Fibroblast of pulmonary artery (primary cell): ENCODE measurements at places on chromosomes 3 and 15.

DNA sequence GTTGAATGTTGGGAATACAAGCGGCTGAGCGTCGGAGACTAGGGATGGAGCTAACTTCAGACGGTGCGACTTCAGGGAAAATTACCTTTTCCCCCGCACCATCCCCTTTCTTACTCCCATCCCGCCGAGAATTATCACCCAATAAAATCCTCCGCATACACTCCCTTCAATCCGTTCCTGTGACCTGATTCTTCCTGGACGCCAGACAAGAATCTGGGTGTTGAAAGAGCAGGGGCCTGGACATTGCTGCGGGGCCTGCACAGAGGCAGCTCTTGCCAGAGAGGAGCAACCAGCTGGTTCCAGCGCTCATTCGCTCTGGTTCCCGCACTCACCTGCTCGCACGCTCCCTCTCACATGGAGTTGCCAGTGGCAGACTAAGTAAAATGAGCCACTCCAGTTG lies 241.9 kb downstream of the ALCAM start:
- DNase-seq: no peak

- DNase-seq: no peak
Measured at GRCh38 chr15:78097667-78098066, 5.3 kb downstream of the SH2D7 start.

- no peak for DNase-seq
Measured at GRCh38 chr15:62474771-62475124, 309.7 kb upstream of the C2CD4B start.

DNA sequence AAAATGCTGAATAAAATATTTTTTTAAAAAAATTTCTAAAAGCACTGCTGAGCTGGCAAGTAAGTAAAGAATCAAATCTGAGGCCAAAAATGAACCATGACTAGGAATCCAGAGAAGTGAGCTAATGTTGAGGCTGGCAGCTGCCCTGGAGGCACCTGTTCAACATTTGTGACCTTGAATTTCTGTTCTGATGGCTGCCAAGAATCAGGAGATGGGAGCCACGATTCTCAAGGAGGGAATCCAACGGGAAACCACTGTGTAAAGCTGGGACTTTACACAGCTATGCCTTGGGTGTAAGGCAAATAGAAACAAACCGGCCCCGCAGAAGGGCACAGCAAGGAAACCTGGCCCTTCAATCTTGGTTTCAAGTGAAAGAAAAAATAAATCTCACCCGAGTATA lies 22.7 kb downstream of the HEG1 start:
- DNase-seq: no peak

DNA sequence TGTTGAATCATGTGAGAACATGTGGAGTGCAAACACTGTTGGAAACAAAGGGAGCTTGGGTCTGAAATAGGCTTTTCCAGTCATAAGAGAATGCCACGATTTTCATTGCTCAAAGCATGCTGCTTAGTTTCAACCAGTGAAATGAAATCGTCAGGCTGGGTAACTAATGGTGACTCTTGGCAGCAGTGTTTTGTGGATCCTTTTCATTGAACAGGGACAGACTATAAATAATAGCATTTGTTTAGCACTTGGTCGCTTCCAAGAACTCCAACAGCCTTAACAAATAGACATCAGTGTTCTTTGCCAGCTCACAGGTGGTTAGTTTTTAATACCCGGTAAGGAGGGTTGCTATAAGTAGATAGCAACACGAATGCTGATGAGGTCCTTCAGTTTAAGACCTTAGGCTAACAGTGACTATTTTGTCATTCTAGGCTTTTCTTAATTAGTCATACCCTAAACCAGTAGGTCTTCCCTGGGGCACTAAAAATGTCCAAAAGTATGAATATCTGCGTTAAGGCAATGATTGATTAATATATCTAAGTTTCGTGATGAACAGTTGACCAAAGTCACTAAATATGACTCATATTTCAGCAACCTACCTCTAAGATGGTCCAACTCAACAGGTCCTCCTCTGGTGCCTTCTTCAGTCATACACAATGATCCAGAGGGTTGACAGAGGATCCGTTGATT lies 15.8 kb downstream of the TP63 start:
- no peak for DNase-seq

DNA sequence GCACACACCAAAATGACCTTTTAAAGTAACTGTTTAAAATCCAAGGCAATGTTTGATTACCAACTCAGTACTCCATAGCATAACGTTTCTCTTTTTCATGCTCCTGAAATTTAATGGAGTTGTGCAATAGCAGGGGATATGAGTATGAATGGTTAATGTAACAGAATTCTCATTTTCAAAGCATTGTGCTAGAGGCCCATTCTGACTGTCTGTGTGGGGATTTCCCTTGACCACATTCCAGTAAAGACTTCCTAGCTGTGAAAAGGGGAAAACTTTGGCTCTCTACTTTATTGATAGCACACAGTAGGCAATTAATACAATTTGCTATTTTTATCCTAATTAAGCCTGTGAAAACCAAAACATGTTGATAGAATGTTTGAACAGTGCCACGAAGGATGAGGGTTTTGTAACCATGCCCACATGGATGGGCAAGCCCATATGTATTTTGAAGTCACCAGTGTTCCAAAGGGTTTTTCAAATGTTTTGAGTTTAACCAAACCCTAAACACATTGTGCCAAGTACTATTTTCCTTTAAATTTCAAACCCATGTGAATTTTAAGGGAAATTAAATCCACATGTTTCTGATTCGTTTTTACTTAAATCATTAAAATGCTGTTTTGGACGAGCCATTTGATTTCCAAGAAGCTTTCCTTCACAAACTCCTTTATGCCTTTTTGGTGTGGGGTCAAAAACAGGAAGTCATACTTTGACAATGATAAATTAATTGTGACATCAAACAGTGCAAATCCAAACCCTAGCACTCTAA lies 261.2 kb downstream of the SHOX2 start:
- peak; percentile 16 for DNase-seq

DNA sequence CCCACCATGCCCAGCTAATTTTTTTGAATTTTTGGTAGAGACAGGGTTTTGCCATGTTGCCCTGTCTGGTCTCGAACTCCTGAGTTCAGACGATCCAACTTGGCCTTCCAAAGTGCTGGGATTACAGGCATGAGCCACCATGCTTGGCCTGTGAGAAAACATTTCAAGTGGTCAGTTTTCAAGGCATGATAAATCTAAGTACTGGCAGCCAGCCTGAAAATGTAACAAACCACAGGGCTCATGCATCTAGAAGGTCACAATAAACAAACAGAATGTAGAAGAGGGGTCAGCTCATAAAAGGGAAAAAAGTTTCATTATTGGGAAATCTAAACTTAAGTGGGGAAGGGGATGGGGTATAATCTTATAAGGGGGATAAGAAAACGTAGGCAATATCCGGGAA lies 39.9 kb downstream of the PPCDC start:
- DNase-seq: peak; percentile 79

DNA sequence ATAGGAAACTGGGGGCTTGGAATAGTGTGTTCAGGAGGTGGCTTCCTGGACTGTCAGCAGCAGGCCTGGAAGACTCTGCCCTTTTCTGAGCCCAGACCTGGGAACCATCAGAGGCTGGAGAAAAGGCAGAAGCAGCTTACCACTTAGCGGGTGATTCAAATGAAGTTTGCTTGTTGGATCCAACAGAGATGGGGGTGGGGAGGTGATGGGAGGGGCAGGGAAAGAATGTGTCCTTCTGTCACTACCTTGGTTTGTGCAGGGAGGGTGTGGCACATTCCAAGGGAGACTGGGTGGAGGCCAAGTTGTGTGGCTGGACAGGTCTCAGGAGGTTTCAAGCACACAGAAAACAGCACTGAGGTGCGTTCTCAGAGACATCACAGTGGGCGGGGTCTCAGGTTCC lies 58.8 kb downstream of the TRAK1 start:
- DNase-seq: no peak

- no peak for DNase-seq
Measured at GRCh38 chr3:126449621-126450051, 26.1 kb downstream of the ZXDC start.

- DNase-seq: no peak
Measured at GRCh38 chr3:101932326-101933068, 83.2 kb downstream of the NFKBIZ start.

- DNase-seq: no peak
Measured at GRCh38 chr3:72043204-72044133, 258.5 kb upstream of the PROK2 start.

- DNase-seq: peak; percentile 55
Measured at GRCh38 chr3:36904641-36905040, 40.2 kb downstream of the TRANK1 start.

DNA sequence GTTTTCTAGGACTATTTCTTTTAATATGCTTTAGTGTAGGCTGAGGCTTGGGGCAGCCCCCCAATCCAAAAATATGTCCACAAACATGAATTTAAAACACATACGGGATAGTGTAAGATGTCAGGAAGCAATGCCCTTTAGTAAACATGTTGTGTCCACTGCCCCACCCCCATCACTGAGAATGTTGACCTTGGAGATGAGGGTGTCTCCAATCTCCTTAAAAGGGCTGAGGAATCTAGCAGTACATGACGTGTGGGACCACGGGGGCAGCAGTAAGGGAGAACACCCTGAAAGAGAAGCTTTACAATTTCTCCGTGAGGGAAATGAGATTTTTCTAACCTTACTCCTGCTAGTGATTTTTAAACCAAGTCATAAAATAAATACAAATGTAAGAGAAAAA lies 84.7 kb downstream of the SQOR start:
- peak; percentile 29 for DNase-seq

GRCh38 chr3:9280451-9281219 lies 31.2 kb upstream of the SRGAP3 start:
- DNase-seq: peak; percentile 5

DNA sequence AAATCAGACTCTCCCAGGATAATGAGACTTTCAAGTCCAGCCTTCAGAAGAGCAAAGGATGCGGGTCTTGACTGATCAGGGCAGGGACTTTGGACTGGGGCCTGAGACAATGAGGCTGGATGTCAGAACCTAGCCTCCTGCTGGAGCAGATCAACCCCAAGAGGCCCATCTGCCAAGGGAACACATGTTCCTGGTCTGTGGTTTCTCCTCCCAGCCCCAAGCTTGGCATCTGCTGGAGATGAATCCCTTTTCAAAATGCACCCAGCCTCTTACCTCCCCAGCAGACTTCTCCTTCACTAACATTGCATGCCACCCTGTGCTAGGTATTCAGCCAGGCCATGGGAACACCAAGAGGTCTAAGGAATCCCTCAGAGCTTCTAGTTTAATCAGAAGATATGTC lies 43.7 kb upstream of the MFGE8 start:
- no peak for DNase-seq

- DNase-seq: no peak
Measured at GRCh38 chr3:45139372-45140140, 6.6 kb downstream of the CDCP1 start.

- no peak for DNase-seq
Measured at GRCh38 chr3:37520907-37521341, 340.8 kb upstream of the CTDSPL start.

DNA sequence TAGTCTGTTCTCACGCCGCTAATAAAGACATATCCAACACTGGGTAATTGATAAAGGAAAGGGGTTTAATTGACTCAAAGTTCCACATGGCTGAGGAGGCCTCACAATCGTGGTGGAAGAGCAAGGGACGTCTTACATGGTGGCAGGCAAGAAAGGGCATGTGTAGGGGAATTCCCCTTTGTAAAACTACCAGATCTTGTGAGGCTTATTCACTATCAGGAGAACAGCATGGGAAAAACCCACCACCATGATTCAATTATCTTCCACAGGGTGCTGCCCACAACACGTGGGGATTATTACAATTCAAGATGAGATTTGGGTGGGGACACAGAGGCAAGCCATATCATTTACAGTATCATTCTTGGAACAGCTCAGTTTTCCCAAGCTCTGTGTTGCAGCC lies 268.0 kb downstream of the SUCLG2 start:
- no peak for DNase-seq

GRCh38 chr3:119375106-119375505 lies 80.9 kb downstream of the ARHGAP31 start:
- DNase-seq: no peak

DNA sequence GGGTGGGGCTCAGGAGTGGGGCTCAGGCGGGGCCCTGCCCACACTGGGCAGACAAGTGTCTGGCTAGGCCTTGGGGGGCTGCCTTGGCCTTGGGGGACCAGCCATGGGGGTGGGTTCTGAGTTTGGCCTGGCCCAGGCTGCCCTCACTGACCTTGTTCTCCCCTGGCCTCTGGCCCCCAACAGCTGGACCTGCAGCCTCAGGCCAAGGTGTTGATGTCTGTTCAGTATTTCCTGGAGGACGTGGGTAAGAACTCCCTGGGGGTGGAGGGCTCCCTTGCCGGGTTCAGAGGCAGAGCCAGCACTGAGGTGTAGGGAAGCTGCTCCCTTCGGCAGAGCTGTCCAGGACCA lies 20.0 kb downstream of the PRKCD start:
- DNase-seq: no peak

DNA sequence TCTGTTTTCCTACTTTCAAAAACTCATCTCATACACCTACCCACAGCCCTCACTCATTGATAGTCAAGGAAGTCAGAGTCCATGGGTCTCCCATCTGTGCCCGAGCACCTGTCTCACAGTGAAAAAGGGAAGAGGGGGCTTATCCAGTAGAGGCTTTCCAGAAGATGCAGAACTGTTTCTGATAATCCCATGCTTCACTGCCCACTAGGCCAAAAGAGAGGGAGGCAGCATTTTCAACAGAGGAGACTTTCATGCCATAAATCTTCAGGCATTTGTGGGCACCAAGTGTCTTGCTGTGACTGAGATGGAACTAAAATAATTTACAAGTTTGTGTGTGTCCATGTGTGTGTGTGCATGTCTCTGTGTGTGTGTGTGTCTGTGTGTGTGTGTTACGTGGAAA lies 117.9 kb upstream of the PHLDB2 start:
- no peak for DNase-seq

- DNase-seq: no peak
Measured at GRCh38 chr3:50354186-50354764, 3.6 kb downstream of the CYB561D2 start.

- DNase-seq: no peak
Measured at GRCh38 chr3:188817935-188818269, 353.9 kb upstream of the TPRG1 start.

DNA sequence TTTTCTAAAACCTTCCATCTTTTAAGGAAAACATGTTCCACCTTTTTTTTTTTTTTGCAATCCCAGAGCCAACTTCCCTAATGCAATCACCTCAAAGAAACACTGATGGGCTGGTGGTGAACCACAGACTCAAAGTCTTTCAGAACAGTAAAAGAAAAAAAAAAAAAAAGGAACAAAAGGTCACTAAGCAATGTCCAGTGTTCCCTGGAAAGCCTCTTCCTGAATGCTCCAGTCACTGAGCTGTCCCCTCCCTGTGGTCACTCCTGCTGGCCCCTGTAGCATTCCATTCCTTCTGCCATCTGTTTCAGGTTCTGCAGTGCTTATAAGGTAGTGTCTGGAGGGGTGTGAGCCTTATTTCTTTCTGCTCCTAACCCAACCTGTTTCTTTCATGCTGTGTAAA lies 53.3 kb downstream of the AAGAB start:
- DNase-seq: no peak
